ENCODE measurements at places on chromosomes 3 and 15.

DNA sequence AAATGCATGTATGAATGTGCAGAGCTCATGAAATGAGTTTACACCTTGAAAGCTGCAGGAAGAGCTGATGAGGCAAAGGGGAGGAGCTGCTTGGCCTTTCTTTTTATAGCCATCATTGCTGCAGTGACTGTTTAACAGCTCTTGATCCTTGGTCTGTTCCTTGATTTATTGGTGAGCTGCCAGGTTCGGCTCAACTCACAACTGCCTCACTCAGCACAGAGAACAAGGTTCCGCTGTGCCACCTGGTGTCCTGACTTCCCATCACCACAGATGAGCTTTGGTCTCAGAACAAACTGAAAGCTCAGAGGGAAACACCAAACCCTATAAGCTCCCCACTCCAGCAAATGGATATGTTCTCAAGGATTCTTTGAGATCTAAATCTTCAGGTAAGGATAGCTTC lies 626.1 kb downstream of the MAGI1 start:
- no peak for DNase-seq

DNA sequence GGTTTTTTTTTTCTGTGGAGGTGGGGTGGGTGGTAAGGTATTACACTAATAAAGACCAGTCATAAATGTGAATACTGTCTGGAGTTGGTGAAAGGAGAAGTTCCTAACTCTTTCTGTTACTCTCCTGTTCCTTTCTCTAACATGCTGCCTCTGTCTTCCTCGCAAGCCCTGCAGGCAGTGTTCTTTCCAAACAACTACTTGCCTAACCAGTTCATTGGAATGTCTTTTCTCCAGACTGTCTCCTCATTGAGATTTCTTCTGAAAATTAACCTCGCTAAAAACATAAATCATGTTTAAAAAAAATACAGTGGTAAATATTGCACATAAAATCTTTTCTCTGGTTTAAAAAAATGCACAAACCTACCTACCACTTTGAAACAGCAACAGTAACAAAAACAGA lies 135.2 kb downstream of the TP63 start:
- DNase-seq = no peak

DNA sequence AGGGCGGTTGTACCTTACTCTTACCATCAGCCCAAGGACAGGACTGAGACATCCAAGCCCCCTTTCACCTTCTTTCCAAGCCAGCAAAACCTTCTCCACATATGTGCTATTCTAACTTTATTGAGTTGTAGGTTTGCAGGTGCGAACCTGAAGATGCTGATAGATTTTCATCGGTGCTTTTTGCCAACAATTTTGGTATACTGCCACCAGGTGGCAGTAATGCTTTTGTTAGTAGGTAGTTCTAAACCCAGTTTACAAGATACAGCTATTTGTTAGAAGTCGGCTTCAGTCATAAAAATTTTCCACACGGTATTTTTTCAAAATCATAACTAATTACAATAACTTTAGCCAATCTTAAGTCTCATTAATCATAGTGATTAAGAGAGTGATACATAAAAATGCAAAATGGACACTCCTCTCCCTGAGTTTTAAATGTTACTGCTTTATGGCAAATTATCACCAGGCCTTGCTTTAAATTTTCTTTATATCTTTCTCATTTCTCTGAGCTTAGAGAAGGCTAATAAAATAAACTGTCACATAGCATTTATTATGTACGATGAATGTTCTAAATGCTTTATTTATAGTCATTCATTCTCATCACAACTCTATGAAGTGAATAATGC lies 636 bp downstream of the TBC1D21 start:
- peak; percentile 78 for DNase-seq

DNA sequence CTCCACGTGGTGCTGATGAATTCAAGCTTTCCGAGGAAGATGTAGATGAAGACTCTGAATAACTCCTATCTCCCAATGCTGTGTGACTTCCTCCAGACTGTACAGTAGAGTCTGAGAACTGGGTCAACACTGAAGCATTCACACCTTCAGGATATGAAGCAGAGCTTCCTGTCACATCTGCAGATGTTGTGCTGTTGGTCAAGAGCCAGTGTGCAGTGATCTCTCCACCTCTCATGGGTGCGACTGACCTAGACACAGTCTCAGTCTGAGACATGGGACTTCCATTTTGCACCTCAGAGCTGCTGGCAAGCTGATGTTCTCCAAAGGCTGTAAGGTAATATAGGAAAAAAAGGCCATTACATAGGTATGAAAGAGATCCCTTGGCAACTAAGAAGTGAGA lies 36.5 kb downstream of the HEG1 start:
- DNase-seq = no peak

GRCh38 chr3:95923496-95924210 lies 890.7 kb upstream of the EPHA6 start:
- DNase-seq = peak; percentile 97

GRCh38 chr3:185950728-185951127 lies 12.9 kb upstream of the TRA2B start:
- DNase-seq = no peak

- DNase-seq = no peak
Observed at GRCh38 chr15:82805994-82806406, at the start of gene FSD2. TSS of gene FSD2 (minus strand) at chr15:82806069. CDS start at chr15:82787390, 18,679 bp downstream.

DNA sequence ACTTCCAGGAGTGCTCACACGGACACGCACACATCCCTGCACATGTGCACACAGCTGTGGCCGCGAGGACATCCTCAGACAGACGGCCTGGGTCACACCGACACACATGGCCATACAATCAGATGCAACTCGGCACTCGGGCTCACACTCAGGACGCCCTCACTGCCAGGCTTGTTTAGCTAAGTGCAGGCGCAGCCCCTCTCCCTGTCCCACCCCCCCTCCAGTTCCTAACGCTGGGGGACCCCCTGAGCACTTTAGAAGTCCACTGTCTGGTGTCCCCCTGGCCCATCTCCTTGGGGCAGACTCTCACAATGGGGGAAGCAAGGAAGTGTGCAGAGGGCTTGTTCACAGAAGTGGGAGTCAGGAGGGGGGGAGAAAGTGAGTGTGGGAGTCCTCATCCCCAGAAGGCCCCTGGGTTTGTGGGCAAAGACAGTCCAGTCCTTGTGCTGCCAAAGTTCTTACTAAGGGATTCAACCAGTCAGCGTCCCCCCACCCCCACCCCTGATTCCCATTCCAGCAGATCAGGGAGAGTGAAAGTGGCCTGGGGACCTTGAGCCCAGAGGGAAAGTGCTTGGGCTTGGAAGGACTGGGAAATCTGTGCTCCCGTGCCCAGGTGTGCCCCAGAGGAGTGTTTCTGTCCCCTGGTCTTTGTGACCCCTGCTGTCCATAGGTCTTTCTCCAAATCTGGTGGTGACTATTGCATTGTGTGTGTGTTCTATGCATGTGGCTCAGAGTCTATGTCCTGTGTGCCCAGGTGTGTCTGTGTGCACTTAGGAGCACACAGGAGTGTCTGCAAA lies 767 bp upstream of the GATA2 start:
- no peak for DNase-seq

GRCh38 chr3:184757022-184757651 lies 45.3 kb upstream of the MAGEF1 start:
- DNase-seq = peak; percentile 96

DNA sequence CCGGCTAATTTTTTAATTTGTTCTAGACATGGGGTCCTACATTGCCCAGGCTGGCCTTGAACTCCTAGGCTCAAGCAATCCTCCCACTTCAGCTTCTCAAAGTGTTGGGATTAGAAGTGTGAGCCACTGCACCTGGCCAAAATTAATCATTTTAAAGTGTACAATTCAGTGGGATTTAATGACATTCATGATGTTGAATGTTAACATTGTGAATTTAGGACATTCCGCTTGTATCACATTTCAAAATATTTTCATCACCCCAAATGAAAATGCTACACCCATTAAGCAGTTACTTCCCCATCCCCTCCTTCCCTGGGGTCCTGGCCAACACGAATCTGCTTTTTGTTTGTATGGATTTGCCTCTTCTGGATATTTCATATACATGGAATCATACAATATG lies 62.1 kb upstream of the CGNL1 start:
- DNase-seq = no peak

DNA sequence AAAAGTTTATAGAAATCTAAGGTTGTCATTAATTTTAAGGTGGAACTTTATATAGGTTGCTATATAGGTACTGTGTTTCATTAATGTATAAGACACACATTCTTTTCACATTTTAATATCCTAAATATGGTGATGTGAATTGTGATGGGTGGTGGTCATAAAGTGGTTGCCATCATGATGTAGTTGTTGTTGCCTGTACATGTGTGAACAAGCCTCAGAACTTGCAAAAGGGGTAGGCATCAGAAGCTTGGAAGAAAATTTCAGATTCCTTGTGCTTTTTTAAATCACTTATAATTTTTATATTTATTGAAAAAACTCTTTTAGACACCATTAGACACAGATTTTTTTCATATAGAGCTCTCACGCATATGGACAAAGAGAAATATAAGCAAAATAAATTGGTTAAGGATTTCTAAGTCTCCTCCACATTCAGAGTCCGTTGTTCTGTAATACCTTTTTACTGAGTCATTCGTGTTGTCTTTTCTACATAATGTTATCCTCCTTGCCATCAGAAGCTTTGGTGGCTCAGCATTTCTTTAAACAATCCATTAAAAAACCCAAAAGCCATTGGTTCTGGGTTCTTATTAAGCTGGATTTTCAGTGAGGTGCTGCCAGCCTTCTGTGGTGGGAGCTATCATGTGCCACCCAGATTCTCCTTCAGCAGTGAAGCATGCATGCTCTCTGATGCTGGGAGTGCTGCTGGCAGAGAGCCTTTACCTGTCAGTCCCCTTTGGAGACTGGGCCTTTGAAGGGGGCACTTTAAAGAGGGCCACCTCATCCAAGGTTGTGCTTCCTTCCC lies 140.4 kb upstream of the GALNT15 start:
- no peak for DNase-seq

DNA sequence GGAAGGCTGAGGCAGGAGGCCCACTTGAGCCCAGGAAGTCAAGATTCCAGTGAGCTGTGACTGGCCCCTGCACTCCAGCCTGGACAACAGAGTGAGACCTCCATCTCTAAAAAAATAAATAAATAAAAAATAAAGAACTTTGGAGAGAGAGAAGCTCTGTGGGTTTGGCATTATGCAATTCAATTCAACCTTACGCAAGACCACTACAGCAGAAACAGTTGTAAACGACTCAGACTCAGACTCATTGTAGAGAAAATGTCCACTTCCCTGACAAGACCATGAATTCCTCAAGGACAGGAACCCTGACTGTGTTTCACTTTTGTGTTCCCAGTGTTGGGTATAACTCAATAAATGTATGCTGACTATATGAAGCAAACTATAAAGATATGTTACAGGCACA lies 90.3 kb upstream of the C3orf80 start:
- peak; percentile 54 for DNase-seq

DNA sequence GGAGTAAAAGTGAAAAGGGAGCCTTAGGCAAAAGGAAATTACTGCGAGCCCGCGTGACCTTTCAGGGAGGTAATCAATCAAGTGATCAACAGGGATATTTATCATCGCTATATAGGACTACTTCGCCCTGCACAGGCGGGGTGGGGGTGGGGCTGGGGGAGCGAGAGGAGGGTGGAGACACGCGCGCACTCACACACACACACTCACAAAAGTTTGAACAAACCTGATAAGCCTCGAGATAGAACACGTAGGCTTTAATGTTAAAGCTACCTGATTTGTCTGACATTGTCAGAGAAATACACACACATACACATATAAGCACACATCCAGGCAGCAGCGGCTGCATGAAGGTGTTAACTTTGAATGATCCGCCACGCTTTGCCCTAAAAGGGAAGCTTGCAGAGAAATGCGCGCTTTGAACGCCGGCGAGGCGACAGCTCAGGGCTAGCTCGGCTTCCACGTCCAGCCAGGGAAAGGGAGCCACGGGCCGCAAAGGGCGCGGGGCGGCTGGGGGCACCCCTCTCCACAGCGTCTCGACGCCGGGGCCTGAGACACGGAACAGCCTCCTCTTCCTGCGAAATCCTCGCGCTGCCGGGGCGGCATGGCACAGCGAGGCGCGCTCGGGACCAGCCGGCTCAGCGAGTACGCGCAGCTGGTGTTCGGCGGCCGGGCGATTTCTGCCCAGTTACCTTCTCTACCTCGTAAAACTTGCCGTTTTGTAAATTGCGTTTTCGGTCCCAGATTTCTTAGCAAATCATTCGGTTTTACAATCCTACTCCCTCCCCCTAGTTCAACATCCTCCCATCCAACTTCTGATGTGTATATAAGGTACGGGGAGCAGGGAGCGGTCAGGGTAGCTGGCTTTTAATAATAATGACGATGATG lies 4.8 kb upstream of the MECOM start:
- peak; percentile 53 for DNase-seq
